Aorta (tissue), 5 donors: ENCODE measurements at places on chromosomes 4 and X.
A peak's percentile ranks its signal among the peaks of the same experiment; 100 is the strongest.

- no peak for DNase-seq
These were observed 75.4 kb upstream of the PACRGL start for GRCh38 chr4:20624793-20625374.

DNA sequence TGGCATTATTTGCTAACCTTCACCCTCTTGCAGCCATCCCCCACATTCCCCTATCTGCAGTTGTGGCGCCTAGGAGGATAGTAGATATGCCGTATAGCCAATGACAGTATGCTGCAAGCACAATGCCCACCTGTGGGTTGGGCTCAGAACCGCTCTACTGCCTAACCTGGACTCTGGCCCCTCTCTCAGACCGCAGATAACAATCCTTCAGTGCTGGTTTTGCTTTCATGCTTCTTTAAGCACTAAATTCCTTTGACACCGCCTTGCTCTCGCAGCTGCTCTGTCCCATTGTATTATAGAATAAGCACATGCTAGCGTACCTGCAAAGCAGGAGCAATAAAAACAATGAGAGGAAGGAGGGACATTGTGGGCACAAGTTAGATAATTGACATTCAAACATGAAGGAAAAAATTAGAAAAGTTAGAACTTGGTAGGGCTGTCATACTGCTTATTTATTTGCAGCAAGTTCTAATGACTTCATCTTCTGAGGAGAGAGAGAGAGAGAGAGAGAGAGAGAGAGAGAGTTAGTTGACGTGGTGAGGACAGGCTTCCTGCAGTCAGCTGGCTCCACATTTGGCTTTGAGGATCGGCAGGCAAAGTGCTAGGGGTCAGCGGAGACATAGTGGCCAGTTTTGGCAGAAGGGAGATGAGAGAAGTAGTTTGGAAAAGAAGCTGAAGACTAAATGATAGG lies 55.8 kb downstream of the WWC2 start:
- no peak for DNase-seq

DNA sequence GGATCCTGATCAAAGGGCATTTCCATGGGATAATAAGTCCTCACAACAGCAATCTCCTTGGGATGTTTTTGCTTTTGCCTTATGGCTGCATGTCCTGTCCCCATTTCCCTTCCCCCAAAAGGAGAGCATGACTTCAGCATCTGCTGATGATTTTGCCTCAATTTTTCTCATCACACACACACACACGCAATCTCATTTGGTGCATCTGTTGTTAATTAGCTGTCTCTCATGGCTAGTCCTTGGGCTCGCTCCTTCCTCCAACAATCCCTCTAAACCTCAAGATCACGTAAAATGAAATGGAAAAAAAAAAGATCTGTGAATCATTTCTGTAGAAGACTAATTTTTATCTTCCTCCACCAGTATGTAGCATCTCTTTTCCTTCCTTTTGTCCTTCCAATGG lies 153.6 kb downstream of the RBMX2 start:
- no peak for DNase-seq

DNA sequence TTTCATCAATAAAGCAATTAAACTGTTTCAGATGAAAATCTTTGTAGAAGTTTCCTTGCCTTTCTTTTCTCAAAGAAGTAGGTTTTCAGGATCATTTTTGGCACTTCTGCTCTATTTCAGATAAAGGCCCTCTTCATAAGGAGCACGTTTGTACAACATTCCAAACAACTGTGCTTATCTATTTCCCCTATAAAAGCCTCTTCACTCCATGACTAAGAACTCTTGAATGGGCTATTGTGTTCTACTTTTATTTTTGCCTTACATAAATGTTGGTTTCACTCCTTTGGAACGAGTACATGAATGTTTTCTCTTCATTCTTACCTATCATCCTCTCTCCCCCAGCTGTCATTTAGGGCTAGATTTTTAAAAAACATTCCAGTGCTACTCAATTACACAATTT lies 288.0 kb upstream of the PPP1R2C start:
- DNase-seq: no peak

- DNase-seq: no peak
These were observed 66.1 kb downstream of the RBMX2 start for GRCh38 chrX:130467936-130468335.

DNA sequence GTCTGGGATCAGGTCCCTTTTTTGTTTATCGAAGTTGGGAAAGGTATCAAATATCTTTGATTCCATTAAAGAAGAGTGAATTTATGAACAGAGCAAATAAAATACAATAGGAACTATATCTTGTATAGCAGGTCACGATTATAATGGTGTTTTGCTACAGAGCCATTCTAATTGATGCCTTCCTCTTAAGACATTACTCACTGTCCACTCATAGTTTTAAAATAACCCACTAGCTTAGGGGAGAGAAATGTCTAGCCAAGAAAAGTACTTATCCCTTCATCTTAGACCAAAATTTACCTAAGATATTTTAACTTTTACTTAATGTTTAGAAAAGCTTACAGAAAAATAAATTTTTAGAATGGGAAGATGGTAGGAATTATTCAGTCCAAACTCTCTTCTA lies 112.0 kb upstream of the PABPC4L start:
- no peak for DNase-seq

DNA sequence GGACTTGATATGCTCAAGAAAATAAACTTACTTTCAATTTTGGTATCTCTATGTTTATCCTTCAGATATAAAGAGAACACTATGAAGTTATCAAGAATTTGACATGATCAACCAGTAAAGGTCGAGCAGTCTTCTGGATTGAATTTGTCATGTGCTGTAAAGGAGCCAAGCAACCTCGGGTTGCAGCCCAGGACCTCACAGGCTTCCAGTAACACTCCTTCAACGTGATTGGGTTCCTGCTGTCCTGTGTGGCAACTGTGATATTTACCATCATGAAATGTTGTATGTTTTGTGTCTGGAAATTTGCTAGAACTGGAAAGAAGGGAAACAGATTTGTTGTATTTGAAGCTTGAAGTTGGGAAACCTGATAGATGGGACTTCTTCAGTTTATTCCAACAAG lies 52.0 kb upstream of the UGT2B7 start:
- no peak for DNase-seq

DNA sequence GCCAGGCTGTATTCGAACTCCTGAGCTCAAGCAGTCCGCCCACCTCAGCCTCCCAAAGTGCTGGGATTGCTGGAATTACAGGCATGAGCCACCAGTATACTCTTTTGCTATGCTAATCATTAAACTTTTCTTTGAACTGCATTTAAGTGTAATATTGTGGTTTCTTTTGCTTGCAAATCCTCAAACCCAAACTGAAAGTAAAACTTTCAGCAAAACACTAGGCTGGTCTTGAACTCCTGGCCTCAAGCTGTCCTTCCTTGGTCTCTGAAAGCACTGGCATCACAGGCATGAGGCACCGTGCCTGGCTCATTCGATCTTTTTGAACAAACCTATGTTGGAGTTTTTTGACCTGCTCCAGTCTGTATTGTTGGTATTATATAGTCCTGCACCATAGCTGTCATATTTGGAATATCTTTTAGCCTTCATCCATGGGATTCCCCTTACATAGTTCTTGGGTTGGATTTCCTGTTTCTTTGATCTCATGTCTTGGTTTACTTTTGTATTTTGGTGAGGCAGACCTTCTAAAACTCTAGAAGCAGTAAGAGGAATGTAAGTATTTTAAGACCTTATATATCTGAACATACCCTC lies 34.1 kb downstream of the MOB1B start:
- DNase-seq: no peak

DNA sequence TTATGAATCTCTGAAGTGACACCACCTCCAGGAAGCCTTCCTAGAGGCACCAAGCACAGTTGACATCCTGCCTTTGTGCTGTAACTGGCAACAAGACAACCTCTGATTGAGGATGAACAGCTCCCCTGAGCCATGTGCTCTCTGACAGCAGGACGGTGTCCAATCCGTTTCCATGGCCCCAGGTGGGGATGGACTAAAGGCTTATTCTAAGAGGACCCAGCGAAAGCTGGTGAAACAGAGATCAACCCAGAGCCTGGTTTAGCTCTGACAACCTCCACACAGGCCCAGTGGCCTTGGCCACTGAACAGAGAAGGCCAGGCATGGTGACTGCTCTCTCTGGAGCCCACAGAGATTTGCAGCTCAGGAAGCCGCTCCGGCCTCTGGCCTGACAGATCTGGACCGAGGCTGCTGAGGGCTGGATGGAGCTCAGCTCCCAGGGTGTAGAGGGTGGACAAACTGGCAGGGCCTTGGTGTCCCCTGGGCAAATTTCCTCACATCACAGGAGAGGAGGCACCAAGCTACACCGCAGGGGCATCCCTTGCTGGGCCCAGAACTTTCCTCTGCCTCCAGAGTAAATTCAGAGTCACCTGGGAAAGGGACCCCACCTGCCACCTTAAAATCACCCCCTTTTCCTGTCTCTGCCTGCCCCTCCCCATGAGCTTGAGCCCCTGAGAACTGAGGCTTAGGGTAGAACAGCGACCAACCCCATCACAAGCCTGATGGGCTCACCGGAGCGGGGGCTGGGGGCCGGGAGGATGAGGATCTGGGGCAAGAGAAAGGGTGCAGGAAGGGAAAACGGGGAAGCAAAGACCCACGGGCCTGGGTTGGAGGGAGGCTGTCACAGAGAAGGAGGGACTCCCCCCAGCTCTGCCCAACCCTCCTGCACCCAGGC lies 40.2 kb downstream of the HMX1 start:
- DNase-seq: peak; percentile 11

DNA sequence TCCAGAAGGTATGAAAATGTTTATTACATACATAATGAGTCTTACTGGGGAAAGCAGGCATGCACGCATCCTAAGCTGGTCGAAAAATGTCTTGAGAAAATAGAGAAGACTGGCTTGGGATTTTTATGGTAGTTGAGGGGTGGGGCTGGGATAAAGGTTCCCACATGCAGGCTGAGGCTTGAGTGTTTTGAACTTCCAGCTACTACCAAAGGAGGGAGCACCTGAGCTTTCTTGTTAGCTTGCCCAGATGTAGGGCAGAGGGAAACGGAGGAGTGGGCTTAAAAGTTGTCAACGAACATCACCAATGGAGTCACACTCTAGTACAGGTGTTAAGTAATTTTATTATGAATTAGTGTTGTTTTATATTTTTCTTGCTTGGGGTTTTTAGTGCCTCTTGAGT lies 39.6 kb upstream of the SRPX start:
- DNase-seq: no peak

- no peak for DNase-seq
These were observed 33.8 kb upstream of the SLIT2 start for GRCh38 chr4:20217951-20218350.

DNA sequence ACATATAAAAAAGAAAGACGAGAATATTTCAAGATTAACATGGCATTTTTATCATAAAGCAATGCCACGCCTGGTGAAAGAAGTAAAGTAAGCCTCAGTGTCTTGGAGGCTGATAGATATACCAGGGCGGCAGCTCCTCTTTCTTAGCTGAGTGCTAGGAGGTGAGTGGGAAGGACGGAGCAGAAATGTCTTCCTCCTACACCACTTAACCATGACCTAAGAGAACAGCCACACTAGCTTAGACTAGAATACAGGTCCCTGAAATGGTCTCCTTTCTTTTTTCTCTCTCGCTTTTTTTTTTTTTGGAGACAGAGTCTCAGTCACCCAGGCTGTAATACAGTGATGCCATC lies 75.0 kb downstream of the NAF1 start:
- DNase-seq: no peak

GRCh38 chrX:153560000-153560399 lies 38.9 kb downstream of the CCNQ start:
- no peak for DNase-seq

DNA sequence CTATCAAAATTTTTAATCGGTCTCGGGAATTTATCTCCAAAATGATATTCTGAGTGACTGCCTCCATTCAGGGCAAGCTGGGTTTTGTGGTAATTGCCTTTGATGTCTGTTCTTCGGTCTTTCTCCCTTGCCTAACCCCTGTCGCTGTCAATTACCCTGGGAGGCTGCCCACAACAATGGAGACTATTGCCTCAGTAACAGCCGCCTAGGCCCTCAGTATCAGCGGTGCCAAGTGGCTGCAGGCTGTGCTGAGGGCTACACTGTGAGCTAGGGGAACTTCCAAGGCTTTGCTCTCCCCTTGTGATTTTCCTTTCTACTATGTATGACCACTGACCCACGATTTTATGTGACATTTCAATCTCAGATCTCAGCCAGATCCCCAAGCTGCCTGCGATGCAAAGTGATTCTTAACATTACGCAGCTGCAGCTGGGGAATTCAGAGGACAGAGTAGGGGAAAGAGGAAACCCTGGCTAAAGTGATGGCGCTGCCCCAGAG lies 36.3 kb upstream of the REST start:
- no peak for DNase-seq
